ENCODE measurements at places on chromosomes 4 and X.

DNA sequence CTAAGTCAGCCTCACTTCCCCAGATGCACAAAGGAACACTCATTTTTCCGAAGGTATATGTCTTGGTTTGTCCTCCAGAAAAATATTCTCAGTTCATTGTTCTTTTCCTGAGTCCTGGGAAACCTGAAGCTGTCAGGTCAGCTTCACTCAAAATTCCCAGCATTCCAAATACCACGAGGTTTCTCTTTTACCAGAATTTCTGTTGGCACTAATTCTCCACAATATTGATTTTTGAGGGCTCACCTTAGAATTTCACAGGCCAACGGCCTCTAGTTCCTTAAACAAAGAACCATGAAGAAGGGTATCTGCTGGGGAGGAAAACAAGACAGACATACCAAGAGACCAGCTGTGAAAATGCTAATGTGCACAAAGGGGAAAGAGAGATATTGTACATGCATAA is 8.0 kb upstream of the MAGEB5 start:
- DNase-seq, result no peak

- DNase-seq, result no peak
Measured at GRCh38 chr4:136861091-136861490, 671.2 kb downstream of the PCDH18 start.

DNA sequence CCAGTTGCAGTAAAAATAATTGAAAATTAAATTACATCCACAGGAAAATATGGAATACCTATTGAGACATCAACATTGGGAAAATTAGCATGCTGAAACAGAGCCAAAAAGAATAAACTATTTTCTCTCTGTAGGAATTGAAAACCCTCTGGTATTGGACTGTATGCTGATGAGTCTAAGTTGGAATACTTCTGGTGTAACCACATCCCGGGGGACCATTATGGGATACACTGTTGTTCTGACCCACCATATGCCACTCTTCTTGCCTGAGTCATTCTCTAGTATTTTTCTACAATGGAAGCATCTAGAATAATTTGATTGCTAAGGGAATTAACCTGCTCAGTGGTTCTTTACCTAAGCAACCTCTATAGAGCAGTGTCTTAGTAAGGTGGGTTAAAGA is 640.7 kb upstream of the AGA start:
- no peak for DNase-seq

- no peak for DNase-seq
Measured at GRCh38 chrX:45775468-45775867, 574.8 kb upstream of the DIPK2B start.

GRCh38 chr4:7295197-7295910 is 103.0 kb downstream of the SORCS2 start:
- no peak for DNase-seq

- DNase-seq, result peak; percentile 59
Measured at GRCh38 chr4:37978248-37978924, 18.2 kb downstream of the PTTG2 start.

GRCh38 chr4:101370663-101371210 is 23.4 kb upstream of the PPP3CA start:
- no peak for DNase-seq
